ENCODE measurements at places on chromosomes 7 and 10. TPM values are rescaled to one million over a fixed set of nuclear protein-coding genes. Genes with fewer than 3 reads are reported as not detected.

- no peaks in the 10 kb centered on the region for H3K27me3 ChIP-seq
- H3K27ac ChIP-seq = no peak overlapping the region
- H3K36me3 ChIP-seq = no peaks in the 10 kb centered on the region
- DNase-seq = no peak
Measured at GRCh38 chr10:52105301-52105700, 208.8 kb upstream of the DKK1 start.

DNA sequence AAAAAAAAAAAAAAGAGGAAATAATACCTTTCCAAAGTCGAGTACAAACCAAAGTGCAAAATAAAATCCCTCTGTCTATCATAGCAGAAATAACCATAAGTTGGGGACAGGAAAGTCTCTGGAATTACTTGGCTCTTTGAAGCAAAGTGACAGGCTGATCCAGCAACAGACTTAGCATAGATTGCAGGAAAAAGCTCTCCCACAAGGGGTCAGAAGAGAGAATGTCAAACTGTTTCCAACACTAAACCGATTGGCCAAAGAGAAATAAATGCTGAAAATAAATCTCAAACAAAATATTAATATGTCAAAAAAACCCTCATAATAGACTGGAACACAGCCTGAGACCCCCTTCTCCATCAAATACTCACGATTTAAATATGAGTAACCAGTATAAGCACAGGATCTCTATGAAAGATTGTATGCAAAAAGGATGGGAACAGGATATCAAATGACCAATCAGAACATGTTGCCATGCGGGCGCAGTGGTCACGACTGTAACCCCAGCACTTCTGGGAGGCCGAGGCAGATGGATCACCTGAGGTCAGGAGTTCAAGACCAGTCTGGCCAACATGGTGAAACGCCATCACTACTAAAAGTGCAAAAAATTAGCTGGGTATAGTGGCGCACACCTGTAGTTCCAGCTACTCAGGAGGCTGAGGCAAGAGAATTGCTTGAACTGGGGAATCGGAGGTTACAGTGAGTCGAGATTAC is 1000.7 kb upstream of the LRRN3 start:
- H3K27ac ChIP-seq = no peak overlapping the region
- no peaks in the 10 kb centered on the region for H3K4me1 ChIP-seq
- no peaks in the 10 kb centered on the region for H3K27me3 ChIP-seq
- H3K36me3 ChIP-seq = no peaks in the 10 kb centered on the region

DNA sequence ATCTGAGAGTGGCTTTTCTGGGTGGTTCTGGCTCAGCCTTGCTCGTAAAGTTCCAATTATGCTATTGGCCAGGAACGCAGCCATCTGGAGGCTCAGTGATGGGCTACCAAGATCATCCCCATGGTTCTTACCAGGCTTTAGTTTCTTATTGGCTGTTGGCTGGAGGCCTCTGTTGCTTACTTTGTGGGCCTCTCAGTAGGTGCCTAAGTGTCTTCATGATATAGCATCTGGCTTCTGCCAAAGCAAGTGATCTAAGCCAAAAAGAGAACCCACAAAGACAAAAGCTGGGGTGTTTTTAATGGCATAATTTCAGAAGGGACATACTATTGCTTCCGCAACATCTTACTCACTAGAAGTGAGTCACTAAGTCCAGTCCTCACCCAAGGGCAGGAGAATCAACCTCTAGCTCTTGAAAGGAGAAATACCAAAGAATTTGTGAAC is 132.0 kb upstream of the MDFIC start:
- H3K27me3 ChIP-seq = no peaks in the 10 kb centered on the region
- no peak overlapping the region for H3K27ac ChIP-seq
- DNase-seq = no peak
- no peaks in the 10 kb centered on the region for H3K36me3 ChIP-seq
- no peak overlapping the region for H3K4me3 ChIP-seq

GRCh38 chr10:103800789-103801540 is 54.4 kb downstream of the SH3PXD2A start:
- H3K27me3 ChIP-seq = no peaks in the 10 kb centered on the region
- no peaks in the 10 kb centered on the region for H3K36me3 ChIP-seq
- H3K27ac ChIP-seq = no peak overlapping the region
- DNase-seq = no peak
- no peak overlapping the region for H3K4me3 ChIP-seq

GRCh38 chr7:96676919-96677318 is 32.7 kb downstream of the SEM1 start:
- H3K4me1 ChIP-seq = peaks cover 2% of the 10 kb centered on the region
- no peak overlapping the region for H3K27ac ChIP-seq
- no peak for DNase-seq
- H3K27me3 ChIP-seq = peaks cover 4% of the 10 kb centered on the region
- no peaks in the 10 kb centered on the region for H3K36me3 ChIP-seq

GRCh38 chr10:22874189-22874854 is 53.5 kb upstream of the ARMC3 start:
- no peaks in the 10 kb centered on the region for H3K27me3 ChIP-seq
- no peaks in the 10 kb centered on the region for H3K4me1 ChIP-seq

GRCh38 chr7:141630621-141631020 is 71.3 kb downstream of the DENND11 start:
- no peak for DNase-seq
- H3K4me1 ChIP-seq = no peaks in the 10 kb centered on the region
- H3K27ac ChIP-seq = no peak overlapping the region
- H3K36me3 ChIP-seq = no peaks in the 10 kb centered on the region
- no peaks in the 10 kb centered on the region for H3K27me3 ChIP-seq
- no peak overlapping the region for H3K4me3 ChIP-seq

GRCh38 chr10:13660551-13660920 is 73.8 kb downstream of the PRPF18 start:
- no peak overlapping the region for H3K4me3 ChIP-seq
- no peak for DNase-seq
- peaks cover 1% of the 10 kb centered on the region for H3K4me1 ChIP-seq
- H3K27ac ChIP-seq = no peak overlapping the region
- no peaks in the 10 kb centered on the region for H3K27me3 ChIP-seq

GRCh38 chr10:124338276-124338925 is 80.3 kb downstream of the OAT start:
- H3K27ac ChIP-seq = no peak overlapping the region
- H3K4me1 ChIP-seq = peaks cover 9% of the 10 kb centered on the region
- H3K27me3 ChIP-seq = no peaks in the 10 kb centered on the region
- H3K4me3 ChIP-seq = no peak overlapping the region
- no peak for DNase-seq

The GNGT1 gene
- total RNA-seq = 0.88 TPM

The AOAH gene
- 2.9 TPM for total RNA-seq

The PAX4 gene
- total RNA-seq = not detected

Data from ovary (tissue), 10 donors.